Chondrocyte (in vitro differentiated cells): ENCODE measurements at places on chromosomes 2 and 18.

GRCh38 chr2:167925758-167926157 is 321.6 kb downstream of the STK39 start:
- DNase-seq: no peak

DNA sequence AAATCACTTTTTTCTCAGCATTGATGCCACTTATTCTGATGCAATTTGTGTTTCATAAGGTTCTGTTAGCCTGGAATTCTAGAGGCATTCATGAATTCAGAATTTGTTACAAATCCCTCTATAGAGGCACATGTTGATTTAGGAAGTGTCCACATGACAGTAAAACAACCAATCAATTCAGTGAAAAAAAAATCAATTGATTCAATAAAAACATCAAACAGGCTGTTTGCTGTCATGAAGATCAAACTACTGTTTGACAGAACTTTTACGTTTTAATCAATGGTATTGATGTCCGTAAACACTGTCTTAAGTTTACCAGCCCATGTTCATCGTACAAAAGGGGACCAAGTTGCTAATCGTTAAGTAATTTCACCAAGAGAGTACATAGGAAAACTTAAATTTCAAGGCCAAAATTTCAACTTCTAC is 261.5 kb downstream of the FIGN start:
- DNase-seq: no peak

- no peak for DNase-seq
Measured at GRCh38 chr18:61950371-61950770, 57.6 kb upstream of the RNF152 start.

DNA sequence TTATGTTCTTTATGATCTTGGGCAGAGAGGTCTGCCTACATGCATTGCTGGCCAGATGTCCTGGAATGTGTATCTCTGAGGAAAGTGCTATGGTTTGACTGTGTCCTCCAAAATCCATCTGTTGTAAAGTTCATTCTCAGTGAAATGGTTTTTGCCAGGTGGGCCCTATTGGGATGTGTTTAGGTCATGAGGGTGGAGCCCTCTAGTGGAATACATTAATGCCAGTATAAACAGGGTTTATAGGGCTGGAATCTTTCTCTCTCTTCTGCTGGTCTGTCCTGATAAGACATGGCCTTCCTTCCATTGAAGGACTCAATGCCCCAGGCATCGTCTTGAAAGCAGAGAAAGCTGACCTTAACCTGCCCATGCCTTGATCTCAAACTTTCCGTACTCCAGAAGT is 258.5 kb downstream of the RPIA start:
- DNase-seq: no peak

GRCh38 chr18:50819027-50819727 is 639 bp downstream of the MRO start:
- no peak for DNase-seq

GRCh38 chr2:43576981-43577892 is 18.6 kb downstream of the THADA start:
- DNase-seq: no peak

DNA sequence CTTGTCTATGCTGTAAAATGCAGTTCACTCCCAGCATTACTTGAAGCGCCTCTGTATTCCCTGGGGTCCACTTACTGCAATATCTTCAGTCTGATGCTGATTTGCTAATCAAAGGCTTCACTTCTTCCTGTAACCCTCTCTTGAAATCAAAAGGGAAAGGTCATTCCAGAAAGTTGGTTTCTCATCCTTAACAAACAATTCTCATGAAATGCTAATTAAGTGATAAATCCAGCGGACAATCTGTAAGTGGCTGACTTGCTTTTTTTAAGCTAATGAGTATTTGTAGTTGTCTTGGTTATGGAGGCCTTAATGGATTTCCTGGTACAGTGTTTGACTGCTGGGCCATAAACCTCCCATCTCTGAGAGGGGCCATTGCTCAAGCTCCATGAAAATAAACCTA is 499.6 kb upstream of the HS6ST1 start:
- DNase-seq: no peak

- no peak for DNase-seq
Measured at GRCh38 chr2:191350826-191351225, 105.6 kb downstream of the MYO1B start.

GRCh38 chr2:16247326-16248122 is 307.2 kb downstream of the MYCN start:
- no peak for DNase-seq

DNA sequence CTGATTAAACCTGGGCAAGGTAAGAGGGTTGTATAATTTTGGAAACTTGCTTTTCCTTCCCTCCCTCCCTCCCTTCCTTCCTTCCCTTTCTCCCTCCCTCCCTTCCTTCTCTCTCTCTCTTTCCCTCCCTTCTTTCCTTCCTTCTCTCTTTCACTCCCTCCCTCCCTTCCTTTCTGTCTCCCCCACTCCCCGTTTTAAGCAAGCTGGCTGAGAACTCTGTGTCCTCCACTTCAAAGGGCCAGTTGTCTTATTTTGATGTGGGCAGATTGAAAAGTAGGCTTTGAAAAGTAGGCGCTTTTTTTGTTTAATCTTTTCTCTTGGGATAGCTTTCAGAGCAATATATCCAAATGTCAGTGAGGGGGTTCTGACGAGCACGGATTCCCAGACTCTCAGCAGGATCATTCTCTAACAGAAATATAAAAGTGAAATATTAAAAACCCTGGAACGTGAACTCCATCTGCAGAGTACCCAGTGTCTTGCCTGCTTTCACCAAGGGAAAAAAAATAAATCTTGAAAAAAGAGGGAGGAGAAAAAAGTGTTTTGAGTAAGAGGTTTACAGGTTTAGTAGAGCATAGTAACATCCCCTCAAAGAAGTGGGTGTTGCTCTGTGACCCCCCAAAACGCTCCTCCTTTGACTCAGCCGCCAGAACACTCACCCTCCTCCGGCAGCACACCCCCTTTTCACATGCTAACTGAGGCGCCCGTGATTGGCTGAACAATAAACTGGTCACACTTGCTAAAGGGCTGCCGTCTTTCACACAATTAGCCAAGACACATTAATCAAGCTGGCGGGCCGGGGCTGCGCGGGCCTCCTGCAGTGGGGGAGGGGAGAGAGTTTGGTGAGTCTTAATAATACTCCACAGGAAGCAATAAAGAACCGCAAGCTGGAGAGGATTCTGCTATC is 52.2 kb downstream of the CDK15 start:
- no peak for DNase-seq

DNA sequence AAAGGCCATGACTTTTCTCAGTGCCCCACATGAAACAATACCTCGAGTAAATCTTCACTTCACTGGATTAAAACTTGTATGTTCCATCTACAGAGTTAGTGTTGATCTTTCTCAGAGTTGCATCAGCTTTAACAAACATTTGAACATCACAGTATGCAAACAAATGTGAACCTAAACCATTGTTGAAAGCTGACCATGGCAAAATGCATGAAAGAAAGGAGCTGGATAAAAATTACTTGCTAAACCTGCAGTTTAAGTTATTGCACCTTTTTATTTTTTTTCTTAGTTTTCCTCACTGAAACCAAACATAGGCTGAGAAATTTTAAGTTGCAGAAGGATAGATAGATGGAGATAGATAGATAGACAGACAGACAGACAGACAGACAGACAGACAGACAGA is 107.2 kb upstream of the UGP2 start:
- DNase-seq: no peak
